Cardiac septum (tissue), 1 donor: ENCODE measurements at places on chromosomes 5 and 9. TPM values are rescaled to one million over a fixed set of nuclear protein-coding genes. Genes with fewer than 3 reads are reported as not detected.

GRCh38 chr5:174056064-174056847 lies 10.8 kb downstream of the NSG2 start:
- DNase-seq = no peak

GRCh38 chr5:1011226-1011631 lies 2.6 kb downstream of the NKD2 start:
- DNase-seq = peak; percentile 66

GRCh38 chr9:97510797-97511654 lies 9.6 kb downstream of the TMOD1 start:
- DNase-seq = no peak

IFNB1 gene
- not detected for total RNA-seq
